MV-4-11 (cell line): ENCODE measurements at places on chromosomes 12 and 14.

GRCh38 chr12:125455556-125455955, 390.3 kb downstream of the AACS start:
- no peak for DNase-seq

DNA sequence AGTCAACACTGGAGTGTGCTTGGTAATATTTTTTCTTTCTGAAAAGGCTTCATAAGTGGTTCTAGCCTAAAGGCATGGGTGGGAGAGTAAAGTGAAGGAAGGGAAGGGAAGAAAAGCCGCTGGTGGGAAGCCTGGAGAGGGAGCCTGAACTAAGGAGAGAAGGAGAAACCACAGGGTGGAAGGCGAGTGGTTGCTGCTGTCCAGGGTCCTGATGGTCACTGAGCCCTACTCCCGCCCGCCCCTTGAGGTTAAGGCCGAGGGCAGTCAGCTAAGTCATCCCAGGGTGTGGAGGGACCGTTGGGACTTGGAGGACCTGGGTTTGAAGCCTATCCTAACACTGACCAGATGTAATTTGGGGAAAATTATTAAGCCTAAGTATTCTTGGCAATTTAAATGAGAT, 189.1 kb downstream of the PIWIL1 start:
- DNase-seq = no peak

DNA sequence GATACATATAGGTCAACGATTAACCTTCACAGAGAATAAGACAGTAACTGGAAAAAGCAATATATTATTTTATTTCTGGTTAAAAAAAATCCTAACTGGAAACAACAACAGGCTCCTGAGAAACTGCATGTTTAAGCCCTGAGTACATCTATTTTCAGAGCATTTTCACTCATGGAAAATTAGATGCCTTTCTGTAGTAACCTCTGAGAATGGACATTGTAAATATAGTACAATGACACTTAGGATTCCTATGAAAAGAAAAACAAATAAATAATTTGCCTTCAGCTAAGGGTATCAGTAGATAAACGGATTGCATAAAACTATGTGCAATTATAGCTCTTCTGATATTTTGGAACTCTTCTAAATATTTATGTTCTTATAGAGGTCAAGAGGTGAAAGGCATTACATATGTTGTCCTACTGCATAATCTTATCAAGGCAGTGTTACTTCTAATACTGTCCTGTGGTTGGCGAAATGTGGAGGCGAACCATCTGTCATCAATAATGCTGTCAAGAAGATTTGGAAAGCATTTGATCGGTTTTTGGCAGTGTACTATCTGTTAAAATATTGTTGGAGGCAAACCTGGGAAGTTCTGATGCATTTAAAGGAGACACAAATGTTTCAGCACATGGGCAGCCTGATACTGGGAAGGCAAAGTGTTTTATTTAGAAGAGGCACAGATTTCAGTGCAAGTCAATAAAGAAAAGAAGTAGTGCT, 381.8 kb downstream of the BTG1 start:
- no peak for DNase-seq

- DNase-seq = no peak
These were observed 43.3 kb downstream of the NCKAP5L start for GRCh38 chr12:49784756-49785409.

- no peak for DNase-seq
These were observed 1.4 kb downstream of the DACT1 start for GRCh38 chr14:58639198-58639565.

DNA sequence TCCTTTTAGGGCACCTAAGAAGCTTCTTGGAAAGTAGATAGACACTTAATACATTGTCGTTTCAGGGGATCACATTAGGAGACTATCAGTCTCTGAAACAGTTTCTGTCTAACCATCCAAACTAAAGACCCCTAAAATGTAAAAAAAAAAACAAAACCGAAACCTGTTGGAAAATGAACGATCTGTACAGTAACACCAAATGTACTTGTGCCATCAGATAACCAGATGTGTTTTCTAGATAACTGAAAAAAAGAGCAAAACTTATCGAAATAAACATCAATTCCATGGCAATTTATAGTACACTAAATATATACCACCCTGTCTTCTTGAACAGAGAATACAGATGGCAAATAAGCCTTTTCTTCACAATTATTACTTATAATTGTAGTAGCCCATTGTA, 2.1 kb downstream of the LDHB start:
- DNase-seq = no peak

DNA sequence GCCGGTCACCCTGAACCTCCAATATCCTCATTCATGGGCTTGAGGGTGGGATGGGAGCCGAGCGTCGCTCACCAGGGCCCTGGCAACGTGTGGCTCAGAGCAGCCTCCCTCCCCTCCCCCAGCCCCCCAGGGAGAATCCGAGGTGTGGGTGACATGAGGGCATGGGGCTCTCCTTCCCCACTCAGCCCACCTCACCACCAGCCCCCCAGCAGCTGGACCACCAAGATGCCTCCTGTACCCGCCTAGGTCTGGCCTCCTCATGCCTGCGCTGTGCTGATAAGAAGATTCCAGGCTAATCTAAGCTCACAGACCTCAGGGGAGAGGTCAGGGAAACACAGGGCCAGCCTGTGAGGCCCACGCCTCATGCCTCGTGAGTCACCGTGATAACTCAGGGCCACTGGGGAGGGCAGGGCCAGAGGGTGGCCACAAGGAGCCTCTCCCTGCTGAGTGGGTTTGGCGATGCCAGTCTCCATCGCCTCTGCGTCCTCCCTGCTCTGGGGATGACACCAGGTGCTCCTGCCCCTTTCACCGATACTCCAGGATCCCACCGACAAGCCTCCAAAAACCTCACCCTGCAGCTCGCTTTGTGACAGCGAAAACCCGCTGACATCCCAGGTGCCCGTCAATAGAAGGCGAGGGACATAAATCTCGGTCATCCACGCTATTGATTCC, 56.9 kb downstream of the TESC start:
- no peak for DNase-seq

GRCh38 chr12:111368291-111368787, 556 bp downstream of the PHETA1 start:
- DNase-seq = no peak

DNA sequence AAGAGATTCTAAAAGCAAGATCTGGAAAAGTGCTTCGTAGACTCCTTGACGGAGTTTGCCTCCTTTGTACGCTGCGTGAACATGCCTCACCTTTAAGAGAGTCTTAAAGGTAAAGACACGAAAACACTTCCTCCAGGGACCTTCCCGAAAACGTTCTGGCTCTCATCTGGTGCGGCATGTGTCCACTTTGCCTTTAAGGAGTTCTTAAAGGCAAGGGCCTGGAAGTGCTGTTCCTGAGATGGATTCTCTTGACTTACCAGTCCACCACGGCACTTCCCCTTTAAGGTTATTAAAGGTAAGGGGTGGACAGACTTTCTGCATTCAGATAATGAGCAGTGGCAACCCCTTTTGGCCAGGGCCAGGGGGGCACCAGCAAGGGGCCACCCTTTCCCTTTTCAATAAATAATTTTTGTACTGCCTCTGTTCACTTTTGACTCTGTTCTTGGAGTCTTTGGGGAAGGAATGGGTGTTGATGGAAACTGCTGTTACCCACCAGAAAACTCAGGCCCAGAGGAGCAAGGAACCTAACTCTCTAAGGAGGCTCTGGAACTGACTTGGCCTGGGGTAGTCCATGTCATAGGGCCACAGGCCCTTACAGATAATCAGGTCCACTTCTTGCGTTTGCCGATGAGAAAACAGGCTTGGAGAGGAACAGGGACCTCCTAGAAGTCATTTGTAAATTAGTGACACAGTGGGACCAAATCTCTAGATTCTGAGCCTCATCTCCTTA, 4.4 kb downstream of the REM2 start:
- peak; percentile 76 for DNase-seq

DNA sequence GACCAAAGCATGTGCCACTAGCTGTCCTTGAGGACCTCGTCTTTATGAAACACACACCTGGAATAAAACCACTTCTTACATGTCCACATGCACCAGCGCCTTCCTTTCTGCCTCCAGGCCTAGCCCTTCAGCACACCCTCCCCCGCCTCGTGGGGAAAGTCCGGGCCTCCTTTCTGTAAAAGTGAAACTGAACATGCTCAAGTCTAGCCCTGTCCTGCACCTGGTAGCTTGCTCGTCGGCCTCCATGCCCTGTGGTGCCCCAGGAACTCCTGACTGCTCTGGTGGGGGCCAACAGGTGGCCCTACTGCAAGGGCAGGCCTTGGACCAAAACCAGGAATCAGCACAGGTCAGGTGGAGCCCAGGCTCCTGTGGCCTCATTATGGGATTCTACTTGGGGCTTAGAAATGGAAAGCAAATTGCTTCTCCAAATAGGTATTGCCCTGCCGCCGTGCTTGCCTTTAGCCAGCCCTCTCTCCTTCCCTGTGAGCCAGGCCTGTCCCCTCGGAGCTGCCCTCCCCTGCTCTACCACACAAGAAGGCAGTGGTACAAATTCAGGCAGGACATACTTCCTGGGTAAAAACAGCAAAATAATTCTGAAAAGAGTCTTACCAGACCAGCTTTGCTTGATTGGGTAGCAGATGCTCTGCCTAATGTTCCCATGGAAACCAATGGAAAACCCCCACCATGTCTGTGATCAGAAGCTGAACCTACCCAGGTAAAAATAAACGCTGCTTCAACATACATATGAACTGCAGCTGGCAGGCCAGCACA, 43.5 kb downstream of the ERH start:
- DNase-seq = no peak

- DNase-seq = no peak
These were observed 5.0 kb downstream of the CARMIL3 start for GRCh38 chr14:24056800-24057184.

- DNase-seq = no peak
These were observed 7.3 kb downstream of the IFFO1 start for GRCh38 chr12:6548556-6548955.

- no peak for DNase-seq
These were observed 1112.7 kb downstream of the LRFN5 start for GRCh38 chr14:42719391-42719790.

- DNase-seq = peak; percentile 32
These were observed 21.2 kb downstream of the TAS2R50 start for GRCh38 chr12:10965476-10965875.

DNA sequence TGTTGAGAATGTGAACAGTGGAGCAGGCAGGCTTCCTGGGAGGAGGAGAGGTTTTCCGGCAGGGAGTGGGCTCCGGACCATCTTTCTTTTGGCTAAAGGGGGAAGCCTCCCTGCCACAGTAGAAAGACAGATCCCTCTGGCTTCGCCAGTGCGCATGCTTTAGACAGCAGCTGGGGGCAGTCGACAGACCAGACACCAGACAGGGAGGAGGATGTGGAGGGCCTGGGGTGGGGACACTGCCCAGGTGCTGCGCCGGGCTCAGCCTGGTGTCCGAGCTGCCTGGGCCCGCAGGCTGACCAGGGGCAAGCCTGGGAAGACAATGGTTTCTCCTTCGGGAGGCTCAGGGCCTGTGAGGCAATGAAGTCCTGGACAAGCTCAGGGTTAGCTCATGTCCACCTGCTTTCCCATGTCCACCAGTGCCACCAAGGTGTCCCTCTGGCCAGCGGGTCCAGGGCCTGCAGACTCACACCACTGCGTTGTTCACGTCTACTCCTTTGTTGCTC, 67.3 kb downstream of the PRIMA1 start:
- no peak for DNase-seq

- peak; percentile 31 for DNase-seq
These were observed 37.0 kb upstream of the STXBP6 start for GRCh38 chr14:25086821-25087396.

DNA sequence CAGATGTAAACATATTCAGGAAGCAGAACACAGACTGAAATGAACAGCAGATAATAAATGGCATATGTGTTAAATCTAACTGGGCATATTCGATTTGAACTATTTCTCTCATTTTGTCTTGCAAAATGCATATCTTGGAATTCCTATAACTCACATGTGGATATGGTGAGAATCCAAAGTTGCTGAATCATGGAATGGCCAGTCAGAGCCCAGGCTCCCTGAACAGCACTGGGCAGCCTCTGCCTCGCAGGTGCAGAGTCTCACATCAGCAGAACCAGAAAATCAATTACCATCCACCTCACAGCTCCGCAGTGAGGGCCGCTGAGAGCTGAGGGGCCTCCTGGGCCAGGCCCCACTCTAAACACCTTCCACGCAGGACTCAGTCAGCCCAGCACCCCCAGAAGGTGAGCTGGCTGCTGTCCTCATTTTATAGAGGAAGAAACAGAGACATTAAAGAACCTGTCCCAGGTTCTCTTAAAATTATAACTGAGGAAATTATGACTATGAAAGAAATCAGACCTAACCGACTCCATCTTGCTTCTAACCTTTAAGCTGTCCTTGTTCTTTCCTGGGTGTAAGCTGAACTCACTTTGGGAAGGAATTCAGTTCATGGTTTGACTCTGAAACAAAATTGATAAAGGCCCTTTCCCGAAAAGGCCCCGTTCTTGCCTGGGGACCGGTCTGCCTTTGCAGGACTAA, 269.1 kb upstream of the SFSWAP start:
- no peak for DNase-seq

DNA sequence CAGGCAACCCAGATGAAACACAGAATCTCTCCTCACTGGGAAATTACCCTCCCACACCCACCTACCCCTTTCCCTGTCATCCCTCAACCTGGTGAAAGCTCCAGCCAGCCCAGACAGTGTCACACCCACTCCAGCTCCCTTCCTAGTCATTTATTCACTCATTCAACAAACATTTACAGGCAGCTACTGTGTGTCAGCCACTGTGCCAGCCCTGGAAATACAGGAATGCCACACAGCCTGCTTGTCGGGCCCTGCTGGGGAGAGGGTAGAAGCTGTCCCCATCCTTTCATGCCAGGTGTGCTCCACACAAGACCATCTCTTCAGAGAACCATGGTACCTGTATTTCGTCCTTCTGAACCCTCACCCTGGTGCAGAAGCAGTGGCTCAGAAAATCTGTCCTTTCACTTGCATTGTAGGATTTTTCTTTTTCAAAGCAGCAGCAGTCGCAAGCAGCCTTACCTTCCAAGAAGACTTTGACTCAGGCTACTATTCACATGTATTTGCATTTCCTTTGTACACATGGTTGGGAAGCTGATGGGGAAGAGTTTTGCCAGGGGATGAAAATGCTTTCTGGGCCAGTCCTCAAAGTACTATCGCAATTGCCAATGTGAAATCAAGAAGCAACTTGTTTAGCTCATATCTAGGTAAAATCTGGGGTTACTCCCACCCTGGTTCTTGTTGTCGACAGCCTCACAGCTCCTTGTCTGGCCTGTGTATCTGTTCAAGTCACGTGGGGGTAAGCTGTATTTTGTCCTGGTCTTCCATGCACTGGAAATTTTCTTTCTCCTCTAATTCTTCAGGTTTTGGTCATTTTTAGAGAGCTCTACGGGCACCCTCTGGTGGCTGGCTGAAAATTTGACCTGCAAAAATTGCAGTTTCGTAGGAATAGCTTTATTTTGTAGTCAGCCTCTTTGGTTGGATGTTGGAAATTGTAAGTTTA, 147.4 kb upstream of the EGLN3 start:
- no peak for DNase-seq

GRCh38 chr14:65062096-65063075, 39.9 kb downstream of the MAX start:
- DNase-seq = no peak

DNA sequence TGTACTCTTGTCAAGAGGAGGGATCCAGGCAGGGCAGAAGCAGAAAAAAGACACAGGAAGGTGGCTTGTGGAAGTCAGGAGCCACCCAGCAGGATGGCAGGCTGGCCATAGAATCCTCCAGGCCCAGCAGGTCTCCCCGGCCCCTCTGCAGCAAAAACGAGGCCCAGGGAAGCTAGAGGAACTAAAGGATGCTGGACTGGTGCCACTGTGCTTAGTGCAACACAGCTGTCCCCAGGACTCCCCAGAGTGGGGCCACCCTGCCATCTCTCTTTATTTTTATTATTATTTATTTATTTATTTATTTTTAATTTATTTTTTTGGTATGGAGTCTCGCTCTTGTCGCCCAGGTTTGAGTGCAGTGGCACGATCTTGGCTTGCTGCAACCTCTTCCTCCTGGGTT, 54.1 kb downstream of the PITPNM2 start:
- DNase-seq = no peak
